ENCODE measurements at places on chromosomes 13 and 19. TPM values are rescaled to one million over a fixed set of nuclear protein-coding genes. Genes with fewer than 3 reads are reported as not detected.

DNA sequence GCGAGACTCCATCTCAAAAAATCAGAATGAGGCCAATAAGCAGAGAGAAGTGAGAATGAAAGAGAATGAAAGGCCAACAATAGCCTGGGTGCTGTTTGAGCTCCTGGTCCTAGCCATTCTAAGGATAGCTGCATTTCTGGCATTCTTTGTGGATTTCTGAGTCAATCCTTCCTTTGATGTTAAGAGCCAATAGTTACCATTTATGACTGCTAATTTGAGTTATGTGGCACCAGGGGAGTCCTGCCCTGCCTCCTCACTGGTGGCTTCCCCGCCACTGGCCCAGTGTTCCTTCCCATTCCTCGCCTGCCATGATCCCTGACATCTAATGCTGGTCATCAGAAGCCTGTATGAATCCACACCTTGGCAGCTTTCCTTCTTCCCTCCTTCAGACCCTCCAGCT lies 991.2 kb downstream of the UQCRFS1 start:
- no peak for DNase-seq

GRCh38 chr19:54017261-54017660 lies 25.8 kb downstream of the CACNG6 start:
- no peak for DNase-seq

The KLK2 gene
- total RNA-seq, result not detected

- DNase-seq, result no peak
These were observed 10.3 kb downstream of the CEBPG start for GRCh38 chr19:33383720-33384292.

- DNase-seq, result peak; percentile 91
These were observed 6.9 kb downstream of the PKN1 start for GRCh38 chr19:14440049-14440448.

DNA sequence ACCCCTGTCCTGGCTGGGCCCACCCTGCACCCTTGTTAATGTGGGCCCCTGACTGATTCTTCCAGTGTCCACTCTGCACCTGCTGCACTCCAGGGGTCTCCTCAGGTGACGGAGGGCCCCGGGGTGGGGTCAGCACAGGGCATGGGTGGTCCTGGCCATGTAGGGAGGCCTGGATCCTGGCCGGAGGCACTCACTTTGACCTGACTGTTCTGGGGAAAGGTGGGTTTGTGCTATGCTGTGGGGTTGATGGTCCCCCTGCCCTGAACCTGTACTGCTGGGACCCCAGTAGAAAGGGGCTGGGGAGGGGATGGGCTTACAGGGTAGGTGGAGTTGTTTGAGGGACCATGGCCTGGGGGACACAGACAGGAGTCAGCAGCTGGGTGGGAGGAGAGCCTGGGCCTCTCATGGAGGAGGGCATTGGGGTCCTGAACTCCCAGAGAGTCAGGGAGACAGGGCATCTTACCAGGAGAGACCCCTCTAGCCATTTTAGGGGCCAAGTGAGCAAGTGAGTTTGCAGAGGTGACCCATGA lies 25.8 kb upstream of the CEACAM1 start:
- no peak for DNase-seq

DNA sequence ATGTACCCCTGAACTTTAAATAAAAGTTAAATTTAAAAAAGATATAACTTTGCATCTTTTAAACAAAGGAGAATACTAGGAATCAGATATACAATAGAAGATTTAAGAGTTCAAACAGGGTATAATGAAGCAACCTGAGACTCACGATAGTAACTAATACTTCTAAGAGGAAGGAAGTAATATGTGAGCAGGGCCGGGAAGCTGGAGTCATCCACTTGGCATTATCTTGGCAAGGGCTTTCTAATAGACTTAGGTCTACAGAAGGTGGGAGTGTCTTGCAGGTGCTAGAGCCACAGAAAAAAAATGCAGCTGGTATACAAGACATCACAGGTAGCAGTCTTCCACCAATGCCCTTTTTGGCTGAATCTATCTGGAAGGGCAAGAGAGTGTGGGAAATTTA lies 231.9 kb downstream of the KCTD12 start:
- no peak for DNase-seq

The EXOC3L2 gene
- total RNA-seq, result 11.9 TPM
